ENCODE measurements at places on chromosomes 1 and 21. TPM values are rescaled to one million over a fixed set of nuclear protein-coding genes. Genes with fewer than 3 reads are reported as not detected.

The FCRL4 gene
- total RNA-seq: not detected

The SERTAD4 gene
- total RNA-seq: 2.7 TPM

The OR2L13 gene
- not detected for total RNA-seq

The HSD11B1 gene
- not detected for total RNA-seq

The LORICRIN gene
- total RNA-seq: not detected

The ENAH gene
- 113 TPM for total RNA-seq

GRCh38 chr1:222071387-222071786 lies 329.5 kb upstream of the DUSP10 start:
- DNase-seq: peak; percentile 58

GRCh38 chr1:229224308-229224707 lies 46.6 kb upstream of the RAB4A start:
- DNase-seq: no peak

GRCh38 chr1:228891272-228892034 lies 156.2 kb downstream of the RHOU start:
- no peak for DNase-seq

- DNase-seq: no peak
Observed at GRCh38 chr1:161085165-161085564, 4.2 kb downstream of the NECTIN4 start.

- no peak for DNase-seq
Observed at GRCh38 chr1:232940262-232940661, 10.1 kb upstream of the NTPCR start.

- DNase-seq: no peak
Observed at GRCh38 chr21:15853126-15853525, 123.3 kb downstream of the USP25 start.

DNA sequence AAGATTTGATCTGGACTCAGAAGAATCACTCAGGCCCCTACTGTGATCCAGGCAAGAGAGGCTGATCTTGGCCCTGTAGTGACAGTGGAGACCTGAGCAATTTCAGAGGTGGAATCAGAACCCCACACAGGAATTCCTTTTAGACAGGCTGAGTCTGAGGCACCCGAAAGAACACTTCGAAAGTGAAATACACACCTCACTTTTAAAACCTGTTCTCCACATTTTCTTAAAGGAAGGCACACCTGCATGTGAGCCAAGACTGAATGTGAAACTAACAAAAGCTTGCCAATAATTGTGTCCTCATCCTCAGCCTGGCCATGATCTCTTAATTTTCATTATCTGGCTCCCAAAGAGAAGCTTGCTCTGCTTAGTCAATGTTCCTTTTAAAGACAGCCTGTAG lies 32.2 kb downstream of the SIPA1L2 start:
- no peak for DNase-seq

GRCh38 chr1:96730574-96731298 lies 9.2 kb downstream of the PTBP2 start:
- no peak for DNase-seq

GRCh38 chr1:56322211-56322610 lies 257.2 kb downstream of the PLPP3 start:
- DNase-seq: no peak

DNA sequence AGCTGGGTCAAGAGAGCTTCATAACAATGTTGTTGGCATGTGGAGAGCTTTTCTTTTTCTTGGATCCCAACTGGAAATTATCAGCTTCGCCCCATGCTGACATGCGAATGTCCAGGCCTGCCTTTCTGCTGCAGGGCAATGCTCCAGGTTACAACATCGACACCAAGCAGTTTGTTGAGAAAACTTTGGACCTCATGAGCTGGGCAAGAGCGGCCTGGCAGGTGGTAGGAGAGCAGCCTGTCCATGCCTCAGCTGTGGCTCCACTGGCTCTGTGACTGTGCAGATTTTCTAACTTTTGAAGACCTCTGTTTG lies 41.4 kb downstream of the MTARC1 start:
- DNase-seq: no peak

GRCh38 chr1:154765970-154766369 lies 104.1 kb downstream of the KCNN3 start:
- DNase-seq: peak; percentile 38

- DNase-seq: no peak
Observed at GRCh38 chr1:92485381-92486250, 1.1 kb downstream of the GFI1 start.

Data from SK-MEL-5 (cell line).